ENCODE measurements at places on chromosomes 2 and 18.

DNA sequence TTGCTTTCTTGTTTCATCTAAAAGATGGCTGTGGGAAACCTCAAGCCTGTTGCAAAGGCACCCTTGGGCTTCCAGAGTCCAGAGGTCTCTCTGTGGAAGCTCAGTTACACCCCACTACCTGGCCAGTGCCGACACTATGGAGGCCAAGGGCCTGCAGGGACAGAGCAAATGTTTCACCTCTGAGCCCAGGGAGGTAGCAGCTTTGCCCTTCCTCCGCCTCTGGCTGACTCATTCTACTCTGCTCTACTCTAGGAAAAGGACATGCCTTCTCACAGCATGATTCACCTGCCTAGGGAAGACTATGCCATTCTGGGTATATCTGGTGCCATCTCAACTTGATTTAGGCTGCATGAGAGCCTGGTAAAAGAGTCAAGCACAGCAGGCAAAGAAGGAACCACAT is 12.2 kb downstream of the MYOM1 start:
- DNase-seq = no peak

GRCh38 chr2:84970210-84970867 is 622 bp upstream of the KCMF1 start:
- DNase-seq = peak; percentile 91

- DNase-seq = no peak
Measured at GRCh38 chr18:67266246-67267237, 250.0 kb downstream of the DSEL start.

- no peak for DNase-seq
Measured at GRCh38 chr2:22521620-22522019, 863.4 kb upstream of the KLHL29 start.

DNA sequence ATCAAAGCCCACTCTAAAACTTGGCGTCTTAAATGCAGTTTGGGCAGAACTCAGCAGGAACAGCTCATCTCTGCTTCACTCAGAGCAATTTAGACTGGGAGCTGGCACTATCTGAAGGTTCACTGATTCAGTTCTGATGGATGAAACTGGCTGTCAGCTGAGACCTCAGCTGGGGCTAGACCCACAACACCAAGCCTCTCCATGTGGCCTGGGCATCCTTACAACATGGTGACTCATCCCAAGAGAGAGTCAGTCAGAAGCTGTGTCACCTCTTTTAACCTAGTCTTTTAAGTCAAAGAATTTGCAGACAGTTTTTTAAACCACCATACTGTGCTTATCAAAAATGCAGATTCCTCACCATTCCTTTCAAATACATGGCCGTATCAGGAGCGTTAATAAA is 62.6 kb upstream of the ZNF397 start:
- DNase-seq = no peak

DNA sequence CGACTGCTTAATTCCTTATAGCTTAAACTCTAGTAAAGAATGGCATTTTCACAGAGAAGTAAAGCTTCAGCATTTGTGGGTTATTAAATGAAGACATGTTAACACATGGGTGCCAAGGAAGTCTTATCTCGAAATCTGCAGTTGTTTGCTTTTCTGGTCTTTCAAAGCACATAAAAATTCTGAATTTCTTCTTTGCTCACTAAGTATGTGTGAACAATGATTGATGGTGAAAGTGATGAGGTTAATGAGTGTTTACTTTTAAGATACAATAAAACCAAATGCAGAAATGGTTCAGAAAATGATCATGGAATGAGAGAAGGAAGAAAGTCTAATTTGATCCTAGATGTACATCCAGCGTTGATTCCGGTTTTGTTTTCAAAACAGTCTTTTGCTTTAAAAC is 234.6 kb upstream of the RAB12 start:
- no peak for DNase-seq

GRCh38 chr2:173997269-173997668 is 32.1 kb upstream of the SP3 start:
- no peak for DNase-seq

GRCh38 chr2:195003881-195004471 is 653.0 kb upstream of the SLC39A10 start:
- no peak for DNase-seq

DNA sequence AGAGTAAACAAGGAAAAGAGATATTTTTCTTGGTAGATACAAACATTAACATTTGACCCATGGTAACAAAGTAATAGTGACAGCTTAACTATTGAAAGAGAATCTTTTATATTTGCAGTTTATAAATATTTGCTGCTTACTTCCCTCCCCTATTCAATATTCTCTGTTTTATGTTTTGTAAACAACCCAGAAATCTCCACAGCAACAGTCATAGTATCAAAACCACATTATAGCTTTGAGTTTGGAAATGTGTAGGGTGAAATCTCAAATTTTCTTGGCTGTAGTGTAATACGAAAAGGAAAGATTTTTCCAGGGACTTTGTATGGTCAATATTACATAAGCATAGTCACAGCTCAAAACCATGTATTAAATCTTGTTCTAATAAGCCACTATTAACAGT is 511.2 kb downstream of the METTL4 start:
- DNase-seq = no peak

DNA sequence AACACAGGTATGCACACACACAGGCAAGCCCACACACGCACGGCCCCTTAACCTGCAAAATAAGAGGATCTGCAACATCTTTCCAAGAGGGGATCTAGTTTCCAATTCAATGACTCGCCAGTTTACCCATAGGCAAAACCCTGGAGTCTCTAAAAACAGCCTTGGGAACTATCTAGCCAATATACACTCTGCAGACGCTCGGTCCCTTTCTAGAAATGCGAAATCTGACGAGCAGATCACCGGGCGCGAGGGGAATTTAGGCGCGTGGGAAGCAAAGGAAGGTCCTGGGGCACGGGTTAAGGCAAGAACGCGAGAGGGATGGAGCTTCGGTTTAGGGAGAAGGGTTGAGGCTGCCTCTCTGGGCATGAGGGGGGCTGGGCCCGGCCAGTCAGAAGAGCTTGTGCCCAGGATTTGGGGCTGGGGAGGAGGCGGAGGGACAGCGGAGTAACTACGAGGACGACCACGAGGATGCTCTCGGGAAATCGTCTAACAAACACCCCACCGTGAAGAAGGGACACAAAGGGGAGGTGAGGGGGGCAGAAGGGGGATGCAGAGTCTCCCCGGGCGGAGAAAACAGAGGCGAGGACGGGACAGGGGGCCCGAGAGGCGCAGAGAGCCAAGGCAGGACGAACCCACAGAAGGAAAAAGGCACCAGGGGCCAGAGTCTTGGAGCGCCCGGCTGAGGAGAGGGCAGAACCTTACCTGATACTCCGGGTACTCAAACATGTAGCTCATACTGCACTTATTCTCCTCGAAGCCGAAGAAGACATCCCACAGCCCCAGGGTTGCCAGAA is 542 bp downstream of the PGAP1 start:
- peak; percentile 44 for DNase-seq

DNA sequence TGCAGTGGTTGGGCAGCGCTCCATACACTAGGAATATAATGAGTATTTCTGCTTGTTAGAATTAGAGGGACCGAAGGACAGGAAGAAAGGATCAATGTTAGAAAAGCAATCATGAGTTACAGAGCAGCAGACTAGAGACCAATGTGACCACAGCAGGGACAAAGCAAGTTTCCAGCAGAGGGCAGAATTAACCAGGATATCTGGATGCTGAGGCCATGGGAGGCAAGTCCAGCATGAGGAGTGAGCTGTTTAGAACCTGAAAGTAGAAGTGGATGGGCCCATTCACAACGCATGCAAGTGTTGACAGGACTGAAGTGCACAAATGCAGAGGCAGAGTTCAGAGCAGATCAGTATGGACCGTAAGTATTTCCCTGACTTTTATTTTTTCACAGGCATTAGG is 910.4 kb upstream of the GYPC start:
- DNase-seq = peak; percentile 76

GRCh38 chr2:108074150-108074549 is 87.8 kb downstream of the SLC5A7 start:
- DNase-seq = no peak

DNA sequence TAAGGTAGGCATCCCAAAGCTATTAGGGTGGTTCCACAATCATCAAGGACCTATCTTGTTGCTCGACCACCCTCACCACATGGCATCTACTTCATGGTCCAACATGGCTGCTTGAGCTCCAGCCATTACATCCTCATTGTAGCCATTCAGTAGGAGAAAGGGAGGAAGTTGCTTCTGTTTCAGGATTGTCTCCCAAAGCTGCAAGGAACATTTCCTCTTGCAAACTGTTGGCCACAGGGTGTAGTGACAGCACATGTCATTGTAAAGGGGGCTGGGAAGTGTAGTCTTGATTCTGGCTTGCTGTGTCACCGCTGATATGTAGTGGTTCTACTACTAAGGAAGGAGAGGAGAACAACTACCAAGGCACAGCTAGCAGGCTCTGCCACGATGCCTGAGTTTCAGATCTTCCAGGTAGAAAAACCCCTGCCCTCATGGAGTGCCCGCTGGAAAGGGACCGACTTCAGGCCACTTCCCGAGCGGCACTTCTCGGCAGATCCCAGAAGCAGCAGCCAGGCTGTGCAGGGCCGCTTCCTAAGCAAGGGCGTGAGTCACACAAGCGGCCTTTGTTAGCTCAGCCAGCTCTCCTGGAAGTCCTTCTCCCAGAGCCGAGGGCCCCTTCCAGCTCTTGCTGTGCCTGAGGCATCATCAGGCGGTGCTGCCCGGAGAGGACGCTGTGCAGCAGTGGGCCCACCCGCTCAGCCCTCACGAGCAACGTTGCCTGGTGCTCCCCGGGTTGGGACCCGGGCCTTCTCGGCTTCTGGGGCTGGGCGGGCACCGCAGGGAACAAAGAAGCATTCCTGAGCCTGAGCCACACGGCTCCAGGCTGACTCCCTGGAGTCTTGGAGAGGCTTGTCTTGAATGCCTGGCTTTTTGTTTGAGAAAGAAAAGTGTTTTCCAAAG is 58.2 kb downstream of the HS6ST1 start:
- DNase-seq = peak; percentile 40

- no peak for DNase-seq
Measured at GRCh38 chr2:160859096-160859495, 301.1 kb upstream of the TANK start.

DNA sequence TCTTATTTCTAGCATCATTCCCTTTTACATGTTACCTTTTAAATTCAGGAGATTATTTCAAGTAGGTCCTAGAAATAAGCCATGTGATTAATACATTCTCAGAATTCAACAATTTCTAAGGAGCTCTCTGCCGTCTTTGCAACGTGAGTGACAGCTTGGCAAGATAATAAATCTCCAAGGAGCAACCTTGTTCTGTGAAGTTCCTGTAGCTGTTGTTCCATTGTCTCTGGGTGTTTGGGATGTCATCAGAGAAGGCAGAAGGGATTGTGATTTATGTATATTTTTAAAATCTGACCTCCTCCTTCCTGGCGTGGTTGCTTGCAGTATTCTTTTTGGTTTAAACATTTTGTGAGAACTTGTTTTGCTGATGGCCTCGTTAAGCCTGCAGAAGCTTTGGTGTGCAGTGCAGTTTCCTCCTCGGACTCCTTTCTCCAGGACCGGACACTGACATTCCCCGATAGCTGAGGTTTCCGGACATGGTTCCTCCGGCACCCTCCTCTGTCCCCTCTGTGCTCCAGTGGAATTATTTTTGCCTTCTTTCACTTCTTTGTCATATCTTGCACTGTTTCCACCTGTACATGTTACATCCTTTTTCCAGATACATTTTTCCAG is 33.7 kb downstream of the RAMP1 start:
- DNase-seq = no peak

DNA sequence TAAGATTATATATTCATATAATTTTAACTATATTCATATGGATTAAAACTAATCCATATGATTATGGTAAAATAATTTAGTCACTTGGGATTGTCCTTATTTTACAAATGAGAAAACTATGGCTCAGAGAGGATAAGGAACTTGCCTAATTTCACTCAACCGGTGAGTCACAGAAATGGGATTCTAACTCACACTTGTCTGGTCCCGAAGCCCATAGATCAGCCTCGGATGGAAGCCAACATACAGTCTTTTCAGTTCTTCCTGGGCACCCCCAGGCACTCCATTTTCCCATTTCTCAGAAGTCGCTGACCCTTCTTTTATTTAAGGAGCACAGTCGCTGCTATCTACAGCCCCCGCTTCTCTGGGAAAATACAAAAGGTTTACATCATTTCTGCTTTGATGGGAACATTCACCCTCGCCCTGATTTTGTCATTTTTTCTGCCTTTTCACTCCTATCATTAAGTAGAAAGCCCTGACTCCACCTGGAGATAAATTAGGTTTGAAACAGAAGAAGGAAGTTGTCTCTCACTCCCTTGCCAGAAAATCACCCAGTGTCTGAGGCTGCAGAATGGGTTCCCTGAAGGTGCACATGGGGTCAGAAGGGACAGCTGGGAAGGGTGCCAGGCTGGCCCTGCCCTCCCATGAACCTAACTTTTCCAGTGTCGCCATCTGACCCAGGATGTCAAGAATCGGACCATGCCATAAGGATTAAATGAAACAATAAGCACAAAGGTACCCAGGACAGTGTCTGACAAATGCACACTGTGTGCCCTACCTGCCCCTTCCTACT is 36.6 kb downstream of the CYP1B1 start:
- DNase-seq = no peak

DNA sequence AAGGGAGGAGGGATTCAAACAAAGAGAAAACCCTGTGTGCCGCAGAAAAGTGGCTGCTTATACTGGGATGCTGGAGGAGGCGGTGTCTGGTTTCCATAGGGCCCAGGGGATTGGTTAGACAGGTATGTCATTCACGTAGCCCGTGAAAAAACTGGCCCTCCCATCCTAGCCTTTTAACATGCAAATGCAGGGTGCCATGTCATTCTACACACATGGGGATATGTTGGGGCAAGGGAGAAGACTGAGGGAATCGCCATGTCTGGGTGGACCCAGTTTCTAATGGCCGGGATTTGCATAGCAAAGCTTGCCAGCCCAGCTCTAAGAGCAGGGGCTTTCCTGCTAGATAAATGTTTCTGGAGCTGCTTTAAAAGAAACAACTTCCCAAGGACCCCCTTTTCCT is 8.2 kb upstream of the RNU2-63P start:
- DNase-seq = peak; percentile 14

- no peak for DNase-seq
Measured at GRCh38 chr2:216562696-216563435, 64.2 kb downstream of the RPL37A start.

DNA sequence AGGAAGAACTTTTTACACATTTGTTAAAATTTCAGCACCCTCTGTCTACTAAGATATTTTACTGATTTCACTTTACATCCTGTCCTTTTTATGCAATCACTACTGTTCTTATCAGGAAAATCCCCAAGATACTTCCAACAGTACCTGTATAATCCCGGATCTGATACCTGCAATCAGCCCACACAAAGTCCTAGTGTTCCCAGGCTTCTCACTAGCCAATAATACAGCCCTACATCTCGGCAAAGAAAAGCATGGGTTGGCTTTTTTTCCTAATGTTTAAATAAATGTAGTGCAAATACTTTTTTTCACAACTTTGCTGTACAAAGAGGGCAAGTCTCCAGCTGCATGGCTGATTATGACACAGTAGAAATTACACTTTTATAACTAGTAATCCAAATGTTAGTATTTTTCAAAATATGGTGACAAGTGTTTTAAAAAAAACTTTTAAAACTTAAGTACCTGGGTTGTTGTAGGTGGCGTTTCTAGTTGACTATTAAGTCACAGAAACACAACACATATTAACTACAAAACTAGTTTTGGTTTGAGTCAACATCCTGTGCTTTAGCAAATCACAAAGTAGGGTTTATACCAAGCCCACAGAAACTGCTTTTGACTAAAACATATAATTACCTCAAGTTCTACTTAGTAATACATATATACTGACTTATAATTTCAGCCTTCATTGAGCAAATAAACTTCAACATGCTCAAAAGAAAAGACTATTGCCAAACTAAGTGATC is 19.5 kb downstream of the CNOT11 start:
- DNase-seq = no peak

GRCh38 chr2:208793434-208793833 is 386.8 kb downstream of the PTH2R start:
- no peak for DNase-seq
